ENCODE measurements at places on chromosomes 5 and 9.

- DNase-seq: no peak
These were observed 25.8 kb downstream of the KLHL3 start for GRCh38 chr5:137710086-137710485.

DNA sequence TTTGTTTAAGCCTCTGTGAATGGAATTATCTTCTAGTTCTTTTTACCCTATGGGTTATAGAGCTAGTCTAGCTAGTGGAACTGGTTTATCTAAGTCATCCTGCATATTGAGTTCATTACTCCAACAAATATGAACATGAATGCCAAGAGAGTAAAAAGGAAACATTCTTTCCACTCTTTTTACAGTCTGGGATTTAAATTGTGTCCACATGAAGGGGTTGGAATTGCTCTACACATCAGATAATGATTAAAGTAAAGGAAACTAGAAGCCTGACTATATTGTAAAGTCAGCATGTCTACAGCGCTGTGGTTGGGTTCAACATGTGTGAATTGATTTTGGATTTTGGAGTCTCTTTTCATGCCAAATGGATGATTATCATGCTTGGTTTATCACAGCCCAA is 173.1 kb downstream of the CCDC171 start:
- DNase-seq: no peak

DNA sequence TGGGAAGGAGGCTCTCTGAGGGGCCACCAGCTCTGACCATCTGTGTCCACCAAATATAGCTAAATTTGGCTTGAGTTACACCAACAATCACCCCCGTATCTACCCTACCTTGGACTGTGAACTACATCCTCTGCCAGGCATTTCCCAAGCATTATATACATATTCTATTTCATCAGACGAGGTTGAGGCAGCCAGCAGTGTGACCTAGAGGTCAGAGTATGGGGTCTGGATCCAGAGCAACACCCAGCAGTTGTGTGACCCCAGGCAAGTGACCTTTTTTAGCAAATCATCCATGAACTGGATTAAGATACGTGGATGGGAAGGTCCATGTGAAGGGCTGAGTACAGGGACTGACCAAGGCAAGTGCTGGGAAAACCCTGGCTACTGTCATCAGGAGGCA is 180.6 kb downstream of the HSPA4 start:
- no peak for DNase-seq

GRCh38 chr9:37036371-37036775 is 2.3 kb upstream of the PAX5 start:
- peak; percentile 12 for DNase-seq

DNA sequence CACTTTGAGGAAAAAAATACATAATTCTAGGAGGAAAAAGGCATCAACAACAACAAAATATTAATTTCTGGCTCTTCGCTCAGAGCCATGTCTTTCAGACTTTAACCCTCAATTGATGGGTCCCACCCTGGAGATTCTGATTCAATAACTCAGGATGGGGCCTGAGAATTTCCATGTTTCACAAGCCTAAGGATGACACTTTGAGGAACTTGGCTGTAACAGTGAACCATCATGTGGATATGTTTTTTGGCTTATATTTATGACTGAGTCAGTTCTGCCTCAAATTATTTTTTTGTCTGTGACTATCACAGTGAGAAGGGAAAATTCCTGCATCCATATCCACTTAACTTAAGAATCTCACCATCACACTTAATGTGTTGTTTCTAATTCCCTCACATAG is 504.6 kb downstream of the RASEF start:
- DNase-seq: no peak

- DNase-seq: no peak
These were observed 187.3 kb upstream of the TLE4 start for GRCh38 chr9:79384501-79384900.

DNA sequence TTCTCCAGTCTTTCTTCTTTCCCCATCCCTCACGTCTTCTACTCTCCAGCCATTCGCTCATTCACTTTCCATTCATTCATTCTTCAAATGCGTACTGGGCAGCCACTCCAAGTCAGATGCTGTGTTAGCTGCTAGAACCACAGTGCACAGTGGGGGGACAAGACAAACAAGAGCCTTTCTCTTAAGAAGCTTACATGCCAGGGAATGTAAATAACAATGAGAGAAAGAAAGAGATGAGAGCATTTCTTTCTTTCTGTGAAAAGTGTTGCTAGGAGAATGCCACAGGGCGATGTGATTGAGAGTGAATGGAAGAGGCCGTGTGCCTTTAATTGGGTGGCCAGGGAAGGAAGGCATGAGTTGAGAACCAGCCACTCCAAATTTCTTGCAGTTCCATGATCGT is 46.3 kb upstream of the SMIM23 start:
- DNase-seq: no peak

- DNase-seq: no peak
These were observed 1028.0 kb downstream of the TAF11L14 start for GRCh38 chr5:18662231-18662630.

DNA sequence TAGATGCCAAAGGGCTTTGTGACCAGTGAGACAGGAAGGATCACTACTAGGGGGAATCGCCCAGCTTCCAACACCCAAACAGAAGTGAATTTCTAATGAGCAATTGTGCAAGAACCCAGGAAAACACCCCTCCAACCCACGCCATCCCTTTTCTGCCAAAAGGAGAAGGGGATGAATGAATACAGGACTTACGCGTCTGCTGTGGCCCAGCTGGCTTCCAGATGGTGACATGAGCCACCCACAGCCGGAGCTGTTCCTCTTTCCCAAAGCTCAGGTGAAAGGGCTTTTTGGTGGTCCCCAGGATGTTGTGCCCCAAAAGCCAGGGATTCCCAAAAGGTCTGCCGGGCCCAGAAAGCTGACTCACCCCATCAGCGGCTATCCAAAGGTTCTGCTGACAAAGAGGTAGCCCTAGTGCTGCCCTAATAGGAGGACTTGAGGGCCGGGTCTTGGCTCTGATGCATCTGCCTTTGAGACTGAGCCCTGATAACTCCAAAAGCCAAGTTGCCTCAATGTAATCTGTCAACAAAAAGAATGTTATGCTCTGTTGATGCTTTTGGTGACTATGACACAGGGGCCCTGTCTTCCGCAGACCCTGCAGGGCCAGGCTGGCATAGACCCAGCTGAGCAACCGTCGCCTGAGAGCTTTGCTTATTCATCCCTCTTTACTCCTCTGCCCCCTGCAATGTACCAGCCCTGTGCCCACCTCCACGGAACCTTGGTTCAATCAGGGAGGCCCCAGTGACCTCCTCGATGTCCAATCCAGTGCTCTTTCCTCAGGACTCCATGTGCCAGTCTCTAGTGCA is 14.5 kb downstream of the GSN start:
- DNase-seq: no peak

GRCh38 chr9:90464978-90465377 is 177.6 kb downstream of the DIRAS2 start:
- DNase-seq: no peak

- no peak for DNase-seq
These were observed 6.3 kb downstream of the BHMT2 start for GRCh38 chr5:79075646-79076426.

All from stimulated activated CD4-positive, alpha-beta T cell treated with anti-CD3 and anti-CD28 coated beads, Interleukin-4, amount 100 ng/mL, for 48 hours (primary cell).